ENCODE measurements at places on chromosomes 12 and 14.

DNA sequence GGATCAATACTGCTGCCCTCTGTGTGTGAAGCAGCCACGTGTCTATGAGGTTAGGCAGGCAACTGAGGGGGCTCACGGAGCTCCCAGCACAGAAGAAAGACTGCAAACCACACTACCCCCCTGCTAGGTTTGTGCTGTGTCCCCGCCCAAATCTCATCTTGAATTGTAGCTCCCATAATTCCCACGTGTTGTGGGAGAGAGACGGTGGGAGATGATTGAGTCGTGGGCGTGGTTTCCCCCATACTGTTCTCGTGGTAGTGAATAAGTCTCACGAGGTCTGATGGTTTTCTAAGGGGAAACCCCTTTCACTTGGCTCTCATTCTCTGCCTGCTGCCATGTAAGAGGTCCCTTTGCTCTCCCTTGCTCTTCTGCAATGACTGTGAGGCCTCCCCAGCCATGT is 68.6 kb downstream of the ACTN1 start:
- DNase-seq = no peak

DNA sequence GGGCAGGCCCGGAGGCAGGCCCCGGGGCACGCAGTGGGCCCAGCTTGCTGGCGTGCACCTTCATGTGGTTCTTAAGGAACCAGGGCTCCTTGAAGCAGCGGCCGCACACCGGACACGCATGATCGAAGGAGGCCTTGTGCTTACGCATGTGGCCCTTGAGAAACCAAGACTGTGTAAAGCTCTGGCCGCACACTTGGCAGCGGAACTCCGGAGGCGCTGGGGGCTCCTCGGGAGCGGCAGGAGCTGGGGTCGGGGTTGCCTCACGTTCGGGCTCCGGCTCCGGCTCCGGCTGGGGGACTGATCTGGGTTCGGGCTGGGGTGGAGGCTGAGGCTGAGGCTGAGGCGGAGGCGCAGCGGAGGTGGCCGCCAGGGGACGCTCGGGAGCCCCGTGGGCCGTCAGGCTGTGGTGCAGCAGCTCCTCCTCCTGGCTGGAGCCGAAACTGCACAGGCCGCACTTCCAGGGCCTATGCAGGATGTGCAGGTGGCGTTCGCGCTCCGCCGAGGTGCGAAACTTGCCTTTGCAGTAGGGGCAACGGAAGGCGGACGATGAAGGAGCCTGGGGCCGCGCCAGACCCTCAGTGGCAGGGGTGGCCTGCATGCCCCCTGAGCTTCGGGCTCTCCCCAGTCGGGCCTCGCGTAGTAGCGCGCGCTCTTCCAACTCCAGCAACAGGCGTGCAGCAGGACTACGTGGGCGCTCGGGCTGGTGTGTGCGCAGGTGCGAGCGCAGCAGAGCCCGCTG is 6.0 kb downstream of the ZNF219 start:
- peak; percentile 11 for DNase-seq

GRCh38 chr14:73829526-73830431 is 21.9 kb upstream of the PTGR2 start:
- no peak for DNase-seq

DNA sequence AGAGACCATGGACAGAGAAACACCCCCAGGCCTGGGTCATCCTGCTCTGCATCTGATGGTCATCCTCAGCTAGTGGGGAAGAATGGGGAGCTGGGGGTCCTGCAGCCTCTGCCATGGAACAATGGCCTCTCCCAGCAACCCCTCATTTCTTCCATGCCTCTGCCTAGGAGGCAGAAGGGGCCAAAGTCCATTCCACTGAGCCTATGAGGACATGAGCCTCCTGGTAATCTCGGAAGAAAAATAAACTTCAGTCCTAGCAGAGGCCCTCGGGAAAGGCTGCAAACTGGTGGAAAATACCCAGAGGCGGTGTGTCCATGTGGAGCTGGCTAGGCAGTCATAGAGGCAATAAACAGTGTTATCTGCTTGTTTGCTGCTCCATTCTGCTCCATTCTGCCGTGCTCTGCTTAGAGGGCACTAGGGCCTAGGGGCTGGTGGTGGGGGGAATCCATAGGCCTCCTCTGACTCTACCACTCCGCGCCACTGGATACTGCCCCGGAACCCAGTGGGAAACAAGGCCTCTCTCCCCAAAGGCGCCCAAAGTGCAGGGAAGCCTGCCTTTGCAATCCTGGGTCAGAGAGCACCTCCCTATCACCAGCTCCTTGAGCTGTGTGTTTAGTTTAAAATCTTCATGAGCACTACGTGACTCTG is 4.5 kb downstream of the PGF start:
- DNase-seq = no peak

DNA sequence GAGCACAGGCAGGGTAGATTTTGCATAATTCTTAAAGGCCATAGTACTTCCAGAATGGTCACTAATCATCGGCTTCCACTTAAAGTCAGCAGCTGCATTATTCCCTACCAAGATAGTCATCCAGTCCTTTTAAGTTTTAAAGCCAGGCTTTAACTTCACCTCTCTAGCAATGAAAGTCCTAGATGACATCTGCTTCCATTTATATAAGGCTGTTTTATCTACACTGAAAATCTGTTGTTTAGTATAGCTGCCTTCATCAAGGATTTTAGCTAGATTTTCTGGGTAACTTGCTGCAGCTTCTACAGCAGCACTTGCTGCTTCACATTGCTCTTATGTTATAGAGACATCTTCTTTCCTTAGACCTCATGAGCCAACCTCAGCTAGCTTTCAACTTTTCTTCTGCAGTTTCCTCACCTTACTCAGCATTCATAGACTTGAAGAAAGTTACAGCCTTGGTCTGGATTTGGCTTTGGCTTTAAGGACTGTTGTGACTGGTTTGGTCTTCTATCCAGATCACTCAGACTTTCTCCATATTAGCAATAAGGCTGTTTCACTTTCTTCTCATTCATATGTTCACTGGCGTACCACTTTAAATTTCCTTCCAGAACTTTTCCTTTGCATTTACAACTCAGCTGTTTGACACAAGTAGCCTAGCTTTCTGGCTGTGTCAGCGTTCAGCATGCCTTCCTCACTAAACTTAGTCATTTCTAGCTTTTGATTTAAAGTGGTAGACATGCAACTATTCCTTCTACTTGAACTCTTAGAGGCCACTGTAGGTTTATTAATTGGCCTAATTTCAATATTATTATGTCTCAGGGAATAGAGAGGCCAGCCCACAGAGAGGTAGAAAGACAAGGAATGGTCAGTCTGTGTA is 209.9 kb upstream of the GARIN2 start:
- no peak for DNase-seq

- no peak for DNase-seq
Measured at GRCh38 chr12:45312012-45312411, 96.1 kb downstream of the ANO6 start.

GRCh38 chr12:69514111-69514510 is 43.9 kb downstream of the FRS2 start:
- DNase-seq = no peak

DNA sequence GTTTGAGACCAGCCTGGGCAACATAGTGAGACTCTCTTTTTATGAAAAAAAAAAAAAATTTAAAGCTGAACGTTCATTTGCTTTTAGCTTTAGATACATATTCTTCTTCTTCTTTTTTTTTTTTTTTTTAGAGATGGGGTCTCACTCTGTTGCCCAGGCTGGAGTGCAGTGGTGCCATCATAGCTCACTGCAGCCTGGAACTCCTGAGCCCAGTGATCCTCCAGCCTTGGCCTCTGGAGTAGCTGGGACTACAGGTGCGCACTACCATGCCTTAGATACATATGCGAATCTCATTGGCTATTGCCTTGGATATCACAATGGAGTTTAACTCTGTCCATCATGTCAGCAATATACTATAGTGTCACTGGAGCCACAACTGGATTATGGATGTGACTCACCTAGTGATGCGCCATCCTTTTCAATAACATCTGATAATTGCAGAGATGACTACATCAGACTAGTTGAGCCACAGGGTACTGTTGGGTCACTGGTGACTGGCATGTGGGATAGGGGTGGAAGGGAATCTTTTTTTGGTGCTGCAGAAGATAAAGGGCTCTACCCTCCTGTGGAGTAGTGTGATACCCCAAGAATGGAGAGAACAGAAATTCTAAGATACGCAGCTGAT is 2.7 kb upstream of the ADIPOR2 start:
- DNase-seq = no peak

- DNase-seq = no peak
Measured at GRCh38 chr12:28223858-28224257, 33.6 kb downstream of the CCDC91 start.

DNA sequence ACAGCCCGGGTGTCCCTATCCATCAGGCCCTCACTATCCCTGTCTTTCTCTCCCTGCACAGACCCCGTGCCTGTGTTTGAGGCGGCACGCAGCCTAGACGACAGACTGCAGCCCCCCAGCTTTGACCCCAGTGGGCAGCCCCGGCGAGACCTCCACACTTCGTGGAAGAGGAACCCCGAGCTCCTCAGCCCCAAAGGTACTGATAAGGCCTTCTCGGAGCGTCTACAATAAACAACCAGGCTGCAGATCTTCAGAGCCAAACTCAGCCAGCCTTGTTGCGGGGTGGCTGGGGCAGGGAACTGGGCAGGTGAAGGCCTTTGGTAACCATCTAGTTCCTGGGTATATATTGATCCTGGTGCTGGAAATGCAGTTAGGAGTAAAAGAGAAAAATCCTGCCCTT is 77.5 kb downstream of the PHETA1 start:
- DNase-seq = no peak

DNA sequence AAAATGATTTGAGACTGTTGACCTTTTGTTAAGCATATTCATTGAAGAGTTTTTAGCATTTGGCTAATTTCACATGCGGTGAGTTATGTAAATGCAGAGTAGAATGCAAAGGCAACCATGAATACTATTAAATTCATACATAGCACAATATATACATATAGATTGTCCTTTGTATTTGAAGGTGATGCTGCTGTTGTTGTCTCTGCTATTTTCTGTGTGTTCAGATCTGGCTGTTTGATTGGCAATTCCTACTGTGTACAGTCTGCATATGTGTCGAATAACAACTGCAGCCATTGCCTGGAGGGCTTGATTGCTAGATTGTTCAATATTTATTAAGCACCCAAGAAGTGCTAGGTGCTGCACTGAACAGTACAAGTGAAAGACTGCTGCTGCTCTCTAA is 187.4 kb downstream of the FOXG1 start:
- DNase-seq = no peak

GRCh38 chr12:124477107-124477915 is 90.1 kb downstream of the NCOR2 start:
- DNase-seq = no peak

DNA sequence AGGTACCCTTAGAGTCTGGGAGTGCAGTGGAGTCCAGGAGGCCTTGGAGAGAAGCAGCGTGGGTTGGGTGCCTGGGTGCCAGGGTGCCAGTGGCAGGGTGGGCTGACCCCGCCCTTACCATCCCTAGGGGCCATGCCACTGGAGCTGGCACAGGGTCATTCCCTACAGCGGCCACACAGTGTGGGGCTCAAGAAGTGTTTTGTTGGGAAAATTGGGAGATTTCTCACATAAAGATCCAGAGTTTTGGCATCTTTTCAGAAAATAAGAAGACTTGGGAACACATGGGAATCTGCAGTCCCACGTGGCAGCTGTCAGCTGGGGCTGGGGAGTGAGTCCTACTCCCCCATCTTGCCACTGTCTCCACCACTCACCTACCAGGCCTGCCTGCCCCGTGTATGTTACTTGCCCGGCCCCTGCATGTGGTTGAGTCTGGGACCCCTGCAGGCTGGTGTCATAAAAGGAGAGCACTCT is 4.2 kb downstream of the VASH1 start:
- DNase-seq = no peak

DNA sequence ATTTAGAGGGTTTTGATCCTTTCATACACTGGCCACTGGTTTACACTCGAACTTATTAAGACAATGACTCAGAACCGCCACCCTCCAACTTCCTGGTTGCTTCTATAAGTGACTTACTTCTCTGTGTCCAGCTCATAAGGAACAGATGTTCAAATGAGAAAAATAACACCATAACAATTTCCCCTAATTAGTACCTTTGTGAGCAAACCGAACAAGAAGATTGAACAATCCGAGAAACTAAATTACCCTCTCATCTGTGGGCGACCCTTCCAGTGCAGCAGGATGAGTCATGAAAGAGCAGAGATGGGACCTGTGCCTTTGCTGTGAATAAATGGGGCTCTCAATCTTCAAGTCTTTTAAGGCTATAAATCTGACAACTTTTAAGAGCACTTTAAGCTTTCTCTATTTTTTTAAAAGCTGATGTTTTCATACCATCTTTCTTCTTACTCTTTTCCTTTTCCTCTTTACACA is 146.8 kb upstream of the RASSF8 start:
- peak; percentile 78 for DNase-seq

DNA sequence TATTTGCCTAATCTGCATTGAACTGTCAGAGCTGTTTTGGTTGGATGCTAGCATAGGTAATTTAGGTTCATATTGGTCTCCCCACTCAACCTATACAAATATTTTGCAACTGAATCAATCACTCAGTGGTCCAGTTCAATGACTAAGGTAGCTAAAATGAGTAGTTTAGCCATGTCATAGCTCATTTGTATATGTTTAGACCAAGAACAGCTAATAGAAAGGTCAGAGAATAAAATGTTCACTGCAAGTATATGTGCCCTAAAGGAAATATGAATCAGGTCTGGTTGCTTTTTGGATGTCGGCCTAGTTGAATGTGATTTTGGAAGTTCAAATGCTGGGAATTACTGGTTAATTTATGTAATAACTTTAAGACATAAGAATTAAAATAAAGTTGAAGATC is 883.9 kb downstream of the LRFN5 start:
- DNase-seq = no peak

- DNase-seq = no peak
Measured at GRCh38 chr14:59771577-59771976, 99.0 kb downstream of the RTN1 start.

DNA sequence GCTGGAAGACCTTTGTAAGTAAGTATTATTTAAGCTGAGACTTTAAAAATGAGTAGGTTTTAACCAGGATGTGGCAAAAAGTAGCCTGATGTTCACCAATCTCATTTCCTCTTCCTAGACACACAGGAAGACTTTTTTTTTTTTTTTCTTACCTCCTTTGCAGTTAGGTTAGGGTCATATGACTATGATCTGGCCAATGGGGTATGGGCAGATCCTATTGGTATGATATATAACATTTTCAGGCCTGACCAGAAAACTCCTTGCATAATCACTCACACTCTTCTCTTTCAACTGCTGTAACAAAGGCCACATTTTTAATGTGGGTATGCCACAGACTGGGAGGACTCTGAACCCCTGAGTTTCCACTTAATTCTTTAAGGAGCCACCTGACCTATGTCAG is 2.7 kb upstream of the RPS6KA5 start:
- DNase-seq = peak; percentile 3

GRCh38 chr12:52524898-52525591 is 4.9 kb upstream of the KRT5 start:
- no peak for DNase-seq
